ENCODE measurements at places on chromosomes 5 and 9.
A peak's percentile ranks its signal among the peaks of the same experiment; 100 is the strongest.

DNA sequence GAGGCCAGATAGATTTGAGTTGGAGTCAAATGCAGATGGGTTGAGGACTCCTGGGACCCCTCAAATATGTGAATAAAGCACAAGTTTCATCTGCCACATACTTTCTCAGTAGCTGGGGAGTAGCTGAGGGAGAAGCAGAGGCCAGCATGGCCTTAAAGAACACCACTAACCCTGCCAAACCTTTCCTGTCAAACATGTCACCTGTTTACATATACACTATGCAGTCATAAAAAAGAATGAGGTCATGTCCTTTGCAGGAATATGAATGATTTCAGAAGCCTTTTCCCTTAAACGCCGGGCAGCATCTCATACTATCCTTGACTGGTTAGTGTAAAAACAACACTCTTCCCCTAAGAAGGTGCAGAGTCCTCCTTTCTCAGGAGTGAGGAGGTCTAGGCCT is 25.2 kb upstream of the HSD17B4 start:
- no peak for DNase-seq

DNA sequence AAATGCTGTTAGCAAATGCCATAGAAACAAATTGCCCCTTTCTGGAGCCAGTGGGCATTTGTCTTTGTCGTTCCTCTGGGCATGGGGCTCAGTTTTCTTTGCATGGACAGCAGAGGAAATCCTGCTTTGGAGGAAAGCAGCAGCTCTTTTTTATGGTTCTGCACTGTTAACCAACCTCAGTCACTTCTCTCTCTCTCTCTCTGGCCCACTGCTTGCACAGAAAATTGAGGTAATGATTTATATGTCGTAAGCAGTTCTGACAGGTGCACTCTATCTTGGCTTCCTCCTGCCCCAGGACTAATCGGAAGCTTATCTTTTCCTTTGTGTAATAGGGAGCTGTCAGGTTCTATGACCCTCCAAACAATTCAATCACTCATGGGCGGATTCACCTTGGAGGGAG is 159.6 kb upstream of the GPR151 start:
- DNase-seq, result no peak

- DNase-seq, result no peak
Observed at GRCh38 chr5:120599576-120599975, 135.5 kb downstream of the PRR16 start.

DNA sequence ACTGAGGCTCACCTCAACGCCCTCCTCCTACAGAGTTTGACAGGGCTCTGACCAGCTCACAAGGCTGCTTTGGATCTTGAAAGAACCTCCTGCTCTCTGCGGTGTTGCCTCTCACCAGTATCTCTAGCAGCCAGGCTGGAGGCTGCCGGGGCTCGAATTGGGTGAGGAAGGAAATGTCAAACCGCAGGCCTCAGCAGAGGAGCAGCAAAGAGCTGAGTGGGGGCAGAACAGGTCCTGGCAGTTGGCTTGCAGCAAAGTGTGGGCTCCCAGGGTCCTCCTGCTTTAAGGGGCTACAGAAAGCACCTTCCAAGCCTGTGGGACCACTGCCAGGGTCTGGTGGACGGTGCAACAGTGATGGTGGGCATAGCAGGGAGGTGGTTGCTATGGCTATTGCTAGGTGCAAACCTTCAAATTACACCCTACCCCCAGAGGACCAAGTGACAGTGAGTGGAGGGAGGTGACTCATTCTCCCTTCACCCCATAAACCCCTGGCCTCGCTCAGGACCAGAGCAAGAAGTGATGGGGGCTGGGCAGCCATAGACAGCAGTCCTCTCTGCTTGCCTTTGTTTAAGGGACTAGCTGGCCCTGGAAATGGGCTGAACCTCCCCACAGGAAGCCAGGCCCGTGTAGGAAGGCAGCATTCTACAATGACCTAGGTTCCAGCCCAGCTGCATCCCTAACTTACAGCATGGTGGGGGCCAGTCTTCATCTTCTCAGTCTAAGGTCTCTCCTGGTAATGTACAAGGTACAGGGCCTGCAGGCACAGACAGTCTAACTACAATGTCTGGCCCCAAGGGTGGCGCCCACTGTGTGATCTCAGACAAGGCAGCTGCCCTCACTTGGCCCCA is 18.7 kb downstream of the LCP2 start:
- peak; percentile 61 for DNase-seq

DNA sequence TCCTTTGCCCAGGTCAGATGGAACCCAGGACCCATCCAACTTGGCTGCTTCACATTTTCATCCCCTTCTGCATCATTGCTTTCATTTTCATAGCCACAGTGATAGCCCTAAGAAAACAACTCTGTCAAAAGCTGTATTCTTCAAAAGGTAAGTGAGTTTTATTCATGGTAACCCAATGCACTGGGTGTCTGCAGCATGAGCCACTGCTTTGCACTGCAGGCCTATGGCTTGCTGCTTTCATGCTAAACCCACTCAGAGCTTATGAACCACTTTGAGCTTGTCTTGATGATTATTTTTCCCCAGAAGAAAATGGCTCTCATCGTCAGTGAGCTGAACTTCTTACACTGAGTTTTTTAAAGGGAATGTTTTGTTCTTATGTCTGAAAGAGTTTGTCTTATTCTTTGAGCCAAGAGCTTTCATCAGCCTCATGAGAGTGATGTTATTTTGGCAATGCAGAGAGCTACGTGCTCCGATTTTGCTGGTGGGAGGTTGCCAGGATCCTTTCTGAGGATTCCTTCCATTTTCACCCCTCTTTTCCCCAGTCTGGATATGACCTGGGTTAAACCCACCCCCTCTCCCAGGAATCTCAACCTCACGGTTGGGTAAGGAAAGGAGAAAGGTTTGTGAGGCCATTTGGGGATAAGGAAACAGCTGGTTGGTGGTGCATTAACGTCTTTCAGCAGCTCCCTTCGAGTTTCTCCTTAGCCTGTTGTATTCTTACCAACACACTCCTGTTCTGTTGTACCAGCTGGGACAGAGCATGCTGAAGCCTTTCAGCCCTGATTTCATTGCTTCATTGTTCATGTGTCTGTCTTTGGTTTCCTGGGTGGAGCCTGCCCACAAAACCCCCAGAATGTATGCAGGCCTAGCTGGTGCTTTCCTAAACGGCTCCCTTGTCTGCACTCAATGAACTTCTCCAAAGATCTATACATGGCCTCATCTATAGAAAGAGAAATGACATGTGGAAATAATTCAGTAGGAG is 47.6 kb downstream of the PDCD1LG2 start:
- peak; percentile 31 for DNase-seq

GRCh38 chr9:111730937-111731567 is 63.7 kb downstream of the SHOC1 start:
- no peak for DNase-seq

- DNase-seq, result no peak
Observed at GRCh38 chr5:14807471-14807870, 64.1 kb downstream of the ANKH start.

Data from tibial artery (tissue), 4 donors.